Esophagus muscularis mucosa (tissue), 4 donors: ENCODE measurements at places on chromosomes 5 and 9.

DNA sequence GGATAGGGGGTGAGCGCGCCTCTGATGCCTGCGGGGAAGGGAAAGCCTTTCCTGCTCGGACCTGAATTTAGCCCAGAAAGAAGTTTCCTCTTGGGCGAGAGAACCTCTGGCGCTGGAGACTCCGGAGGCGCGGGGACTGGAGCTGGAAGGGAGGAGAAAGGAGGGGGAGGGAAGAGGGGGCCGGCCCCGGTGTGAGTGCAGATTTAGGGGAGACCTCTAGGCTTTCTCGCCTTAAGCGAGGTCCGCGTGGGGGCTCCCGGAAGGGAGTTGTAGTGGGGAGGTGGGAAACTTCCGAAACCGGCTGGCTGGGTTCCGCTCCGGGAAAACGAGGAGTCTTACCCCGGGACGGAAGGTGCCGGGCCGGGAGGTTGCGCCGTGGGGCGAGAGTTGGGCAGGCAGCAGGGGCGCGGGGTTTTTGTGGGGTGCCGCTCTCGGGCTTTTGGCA, 1.3 kb downstream of the PCSK5 start:
- no peak for DNase-seq

DNA sequence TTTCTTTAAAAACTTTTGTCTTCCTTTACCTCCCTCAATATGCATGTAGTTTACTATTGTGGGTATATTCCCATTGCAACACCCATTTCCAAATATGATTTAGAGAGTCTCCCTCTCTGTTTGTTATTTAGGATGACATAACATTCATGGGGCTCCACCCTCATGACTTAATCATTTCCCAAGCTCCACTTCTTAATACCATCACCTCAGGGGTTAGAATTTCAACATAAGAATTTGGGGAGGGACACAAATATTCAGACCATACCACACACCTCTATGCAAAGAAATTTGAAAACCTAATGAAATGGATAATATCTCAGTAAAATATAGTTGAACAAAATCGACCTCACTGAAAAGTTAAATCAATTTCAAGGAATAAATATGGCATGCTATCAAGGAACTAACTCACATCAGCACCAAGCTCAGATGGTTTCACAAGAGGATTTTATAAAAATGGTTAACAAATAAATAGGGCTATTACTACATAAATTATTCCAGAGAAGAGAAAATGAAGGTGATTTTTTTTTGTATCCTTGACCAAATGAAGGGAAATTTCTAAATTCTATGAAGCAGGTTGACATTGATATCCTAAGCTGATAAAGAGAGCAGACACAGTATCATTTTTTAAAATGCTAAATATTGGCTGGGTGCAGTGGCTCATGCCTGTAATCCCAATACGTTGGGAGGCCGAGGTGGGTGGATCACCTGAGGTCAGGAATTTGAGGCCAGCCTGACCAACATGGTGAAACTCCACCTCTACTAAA, 20.2 kb upstream of the UBTD2 start:
- DNase-seq, result no peak

- no peak for DNase-seq
Measured at GRCh38 chr5:111782216-111782615, 25.2 kb upstream of the NREP start.

GRCh38 chr5:97838214-97838613, 655.2 kb upstream of the RIOK2 start:
- no peak for DNase-seq

DNA sequence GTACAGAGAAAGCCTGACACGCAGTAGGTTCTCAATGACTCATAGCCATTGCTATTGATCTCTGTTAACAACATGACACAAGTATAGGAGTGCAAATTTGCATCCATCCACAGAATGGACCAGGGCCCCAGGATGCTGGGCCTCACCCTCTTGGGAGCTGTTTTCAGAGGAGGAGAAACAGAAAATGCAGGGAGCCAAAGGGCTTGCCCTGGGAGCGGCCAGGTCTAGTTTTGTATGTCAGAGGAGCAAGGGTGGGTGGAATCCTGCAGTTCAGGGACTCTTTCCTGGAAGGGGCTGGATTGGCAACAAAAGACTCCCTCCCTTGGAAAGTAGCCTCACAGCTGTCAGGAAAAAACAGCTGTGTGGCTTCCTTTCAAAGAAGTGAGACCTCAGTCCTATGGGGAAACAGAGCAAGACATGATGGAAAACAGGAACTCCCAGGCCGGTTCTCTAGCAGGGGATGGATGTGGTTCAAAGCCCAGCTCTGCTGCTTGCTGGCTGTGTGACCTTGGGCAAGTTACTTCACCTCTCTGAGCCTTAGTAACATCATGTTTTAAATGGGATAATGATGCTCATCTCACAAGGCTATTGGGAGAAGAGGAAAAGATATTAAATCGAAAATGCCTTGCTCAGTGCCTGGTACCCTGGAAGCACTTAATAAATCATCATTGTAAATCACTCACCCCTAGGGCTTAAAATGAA, 50.5 kb upstream of the SH3PXD2B start:
- DNase-seq, result peak; percentile 92

DNA sequence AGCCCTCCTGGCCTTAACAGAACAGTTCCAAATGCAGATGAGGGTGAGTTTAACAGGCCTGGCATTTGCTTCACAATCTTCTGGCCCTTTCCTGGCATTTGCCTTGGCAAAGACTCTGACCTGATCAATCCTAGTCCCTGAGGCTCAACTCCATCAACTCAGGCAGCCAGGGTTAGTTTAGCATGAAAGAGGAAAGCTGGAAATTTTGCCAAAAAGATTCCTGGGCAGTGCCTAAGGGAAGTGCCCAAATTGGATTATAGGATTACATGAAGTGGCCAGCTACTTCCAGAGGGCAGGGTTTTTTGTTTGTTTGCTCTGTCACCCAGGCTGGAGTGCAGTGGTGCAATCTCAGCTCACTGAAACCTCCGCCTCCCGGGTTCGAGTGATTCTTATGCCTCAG, 36.8 kb downstream of the PCDHAC2 start:
- no peak for DNase-seq

GRCh38 chr9:105958587-105958986, 264.2 kb downstream of the TMEM38B start:
- DNase-seq, result no peak
